T-cell (primary cell): ENCODE measurements at places on chromosomes 2 and 18.

DNA sequence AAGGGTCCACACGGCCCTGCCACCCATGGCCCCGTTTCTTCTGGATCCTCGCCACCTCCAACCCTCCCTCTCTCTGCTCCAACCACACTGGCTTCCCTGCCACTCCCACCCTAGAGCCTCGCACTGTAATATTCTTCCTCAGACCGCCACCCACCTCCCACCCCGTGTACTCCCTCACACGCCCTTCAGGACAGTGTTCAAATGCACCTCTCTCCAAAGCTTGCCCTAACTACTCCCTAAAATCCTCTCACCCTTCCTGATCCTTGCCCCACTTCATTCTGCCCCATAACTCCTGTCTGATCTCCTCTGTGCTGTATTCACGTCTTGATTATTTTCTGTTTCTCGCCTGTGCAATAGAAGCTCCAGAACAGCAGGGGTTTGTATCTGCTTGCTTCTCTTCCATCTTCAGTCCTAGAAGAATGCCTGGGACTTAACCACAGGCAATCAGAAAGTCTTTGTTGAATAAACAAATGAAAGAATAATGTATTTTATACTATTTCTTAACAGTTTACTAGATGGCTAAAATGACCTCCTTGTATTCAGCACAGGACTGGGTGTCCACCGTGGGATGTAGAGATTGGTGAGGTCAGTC, 25.5 kb downstream of the EPB41L3 start:
- no peaks in the 10 kb centered on the region for H3K4me1 ChIP-seq
- DNase-seq, result no peak
- H3K4me3 ChIP-seq, result no peak overlapping the region
- no peaks in the 10 kb centered on the region for H3K36me3 ChIP-seq
- H3K27ac ChIP-seq, result no peak overlapping the region

DNA sequence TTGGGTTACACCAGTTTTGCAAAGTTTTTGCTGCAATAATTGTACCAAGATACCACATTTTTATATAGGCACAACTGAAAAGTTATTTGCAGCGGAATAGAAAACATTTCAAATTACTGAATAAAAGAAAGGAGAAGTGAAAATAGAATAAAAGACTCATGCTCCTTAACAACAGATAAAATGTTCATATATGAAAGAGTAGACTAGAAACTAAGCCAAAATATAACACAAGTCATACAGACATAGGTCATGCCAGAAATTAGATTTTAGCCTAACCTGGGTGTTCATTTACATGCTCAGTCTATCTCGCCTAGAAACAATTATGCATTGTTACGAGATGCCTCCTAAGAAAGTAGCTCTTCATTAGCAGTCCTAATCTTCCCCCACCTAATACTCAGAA, 16.4 kb upstream of the MAP3K20 start:
- no peaks in the 10 kb centered on the region for H3K36me3 ChIP-seq
- H3K4me3 ChIP-seq, result no peak overlapping the region
- peaks cover 6% of the 10 kb centered on the region for H3K27me3 ChIP-seq
- no peaks in the 10 kb centered on the region for H3K4me1 ChIP-seq

- H3K27ac ChIP-seq, result no peak overlapping the region
- no peaks in the 10 kb centered on the region for H3K27me3 ChIP-seq
- no peak overlapping the region for H3K4me3 ChIP-seq
- no peaks in the 10 kb centered on the region for H3K36me3 ChIP-seq
Measured at GRCh38 chr2:169143998-169144397, 74.6 kb downstream of the DHRS9 start.

DNA sequence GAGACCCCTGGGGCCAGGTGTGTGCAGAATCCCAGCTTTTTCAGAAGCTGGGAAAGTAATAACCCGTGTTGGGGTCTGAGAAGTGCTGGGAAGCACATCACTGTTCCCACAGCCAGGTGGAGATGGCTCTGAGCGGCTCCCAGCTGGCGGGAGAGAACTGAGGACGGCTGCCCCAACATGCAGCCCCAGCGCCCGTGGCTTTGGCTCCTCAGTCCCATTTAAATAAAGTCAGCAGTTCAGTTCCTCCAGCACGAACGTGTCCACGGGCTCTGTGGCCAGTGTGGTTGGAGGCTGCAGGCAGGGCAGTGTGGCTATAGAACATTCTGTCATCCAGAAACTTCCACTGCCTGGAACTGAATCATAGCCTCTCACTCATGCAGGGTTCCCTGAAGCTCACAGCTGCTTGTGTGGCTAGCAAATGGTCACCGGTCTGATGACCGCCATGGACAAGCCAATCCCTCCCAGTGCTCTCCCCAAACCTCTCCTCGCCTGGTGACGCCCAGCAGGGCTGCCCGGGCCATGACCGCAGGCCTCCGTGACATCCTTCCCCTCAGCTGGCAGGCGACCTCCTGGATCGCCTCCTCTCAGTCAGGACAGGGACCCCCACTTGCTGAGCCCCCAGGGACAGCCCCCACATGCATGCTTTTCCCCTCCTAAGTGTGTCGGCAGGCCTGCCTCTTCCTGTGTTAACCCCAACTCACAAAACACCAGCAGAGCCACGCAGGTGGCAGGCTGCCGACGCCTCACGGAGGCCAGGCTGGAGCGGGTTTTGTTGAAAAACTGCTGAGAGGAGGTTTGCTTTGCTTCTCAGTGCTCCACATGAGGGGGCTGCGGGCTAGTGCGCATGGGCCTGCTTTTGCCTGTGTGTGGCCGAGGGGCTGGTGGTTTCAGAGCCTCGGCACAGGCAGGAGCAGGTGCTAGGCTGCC, 1.3 kb downstream of the RTP5 start:
- no peaks in the 10 kb centered on the region for H3K36me3 ChIP-seq
- H3K4me1 ChIP-seq, result peaks cover 88% of the 10 kb centered on the region
- H3K4me3 ChIP-seq, result no peak overlapping the region

GRCh38 chr2:121436918-121437317, 93.8 kb upstream of the RNU4ATAC start:
- no peaks in the 10 kb centered on the region for H3K4me1 ChIP-seq
- H3K36me3 ChIP-seq, result peaks cover 14% of the 10 kb centered on the region

- no peaks in the 10 kb centered on the region for H3K27me3 ChIP-seq
- no peak for DNase-seq
- no peak overlapping the region for H3K4me3 ChIP-seq
- no peaks in the 10 kb centered on the region for H3K36me3 ChIP-seq
- H3K27ac ChIP-seq, result no peak overlapping the region
- H3K4me1 ChIP-seq, result no peaks in the 10 kb centered on the region
Measured at GRCh38 chr2:183898641-183899040, 699.7 kb upstream of the ZNF804A start.

GRCh38 chr2:215816424-215816823, 196.9 kb downstream of the MREG start:
- no peak overlapping the region for H3K27ac ChIP-seq
- no peaks in the 10 kb centered on the region for H3K36me3 ChIP-seq
- no peak overlapping the region for H3K4me3 ChIP-seq
- peaks cover 6% of the 10 kb centered on the region for H3K4me1 ChIP-seq

DNA sequence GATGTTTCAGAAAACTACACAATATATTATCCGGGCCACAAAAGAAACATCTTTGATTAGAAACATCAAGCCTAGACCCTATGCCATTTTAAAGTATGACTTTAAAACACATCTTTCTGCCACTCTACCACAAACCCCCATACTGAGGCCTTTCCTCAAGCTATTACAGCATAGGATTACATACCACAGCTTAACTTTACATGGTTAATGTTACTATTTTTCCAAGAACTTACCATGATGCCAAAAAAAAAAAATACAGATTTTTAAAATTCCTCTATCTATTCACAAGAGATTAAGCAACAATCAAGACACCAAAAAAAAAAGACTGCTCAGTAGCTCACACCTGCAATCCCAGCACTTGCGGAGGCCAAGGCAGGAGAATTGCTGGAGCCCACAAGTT, 9.0 kb downstream of the NCKAP1 start:
- H3K36me3 ChIP-seq, result no peaks in the 10 kb centered on the region
- no peak for DNase-seq
- H3K27ac ChIP-seq, result no peak overlapping the region

- H3K4me1 ChIP-seq, result no peaks in the 10 kb centered on the region
- no peak overlapping the region for H3K27ac ChIP-seq
- no peak for DNase-seq
- H3K36me3 ChIP-seq, result no peaks in the 10 kb centered on the region
Measured at GRCh38 chr2:115684345-115684744, 1241.9 kb downstream of the DPP10 start.
